ENCODE measurements at places on chromosomes 6 and 20. TPM values are rescaled to one million over a fixed set of nuclear protein-coding genes. Genes with fewer than 3 reads are reported as not detected.

Gene CD109
- total RNA-seq, result 14.8 TPM

GRCh38 chr6:37396571-37397180, 36.3 kb upstream of the CMTR1 start:
- no peak for DNase-seq

GRCh38 chr6:104995989-104996617, 39.2 kb downstream of the LIN28B start:
- DNase-seq, result no peak

DNA sequence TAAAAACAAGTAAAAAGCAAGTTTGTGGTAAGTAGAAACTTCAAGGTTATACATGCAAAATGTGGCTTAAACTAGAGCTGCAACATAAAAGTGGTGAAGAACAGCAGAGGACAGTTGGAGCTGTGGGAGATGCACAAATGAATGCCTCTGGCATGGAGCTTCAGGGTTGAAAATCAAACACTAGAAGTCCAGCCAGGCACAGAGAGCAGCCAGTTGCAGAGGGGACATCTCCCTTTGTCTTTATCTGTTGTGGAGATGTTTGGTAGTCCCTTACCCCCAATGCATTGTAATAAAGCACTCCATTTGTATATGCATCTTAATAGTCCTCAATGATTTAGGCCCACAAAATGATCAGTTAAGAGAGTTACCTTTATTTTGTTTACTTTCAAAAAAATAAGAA, 73.1 kb upstream of the C20orf144 start:
- DNase-seq, result no peak

DNA sequence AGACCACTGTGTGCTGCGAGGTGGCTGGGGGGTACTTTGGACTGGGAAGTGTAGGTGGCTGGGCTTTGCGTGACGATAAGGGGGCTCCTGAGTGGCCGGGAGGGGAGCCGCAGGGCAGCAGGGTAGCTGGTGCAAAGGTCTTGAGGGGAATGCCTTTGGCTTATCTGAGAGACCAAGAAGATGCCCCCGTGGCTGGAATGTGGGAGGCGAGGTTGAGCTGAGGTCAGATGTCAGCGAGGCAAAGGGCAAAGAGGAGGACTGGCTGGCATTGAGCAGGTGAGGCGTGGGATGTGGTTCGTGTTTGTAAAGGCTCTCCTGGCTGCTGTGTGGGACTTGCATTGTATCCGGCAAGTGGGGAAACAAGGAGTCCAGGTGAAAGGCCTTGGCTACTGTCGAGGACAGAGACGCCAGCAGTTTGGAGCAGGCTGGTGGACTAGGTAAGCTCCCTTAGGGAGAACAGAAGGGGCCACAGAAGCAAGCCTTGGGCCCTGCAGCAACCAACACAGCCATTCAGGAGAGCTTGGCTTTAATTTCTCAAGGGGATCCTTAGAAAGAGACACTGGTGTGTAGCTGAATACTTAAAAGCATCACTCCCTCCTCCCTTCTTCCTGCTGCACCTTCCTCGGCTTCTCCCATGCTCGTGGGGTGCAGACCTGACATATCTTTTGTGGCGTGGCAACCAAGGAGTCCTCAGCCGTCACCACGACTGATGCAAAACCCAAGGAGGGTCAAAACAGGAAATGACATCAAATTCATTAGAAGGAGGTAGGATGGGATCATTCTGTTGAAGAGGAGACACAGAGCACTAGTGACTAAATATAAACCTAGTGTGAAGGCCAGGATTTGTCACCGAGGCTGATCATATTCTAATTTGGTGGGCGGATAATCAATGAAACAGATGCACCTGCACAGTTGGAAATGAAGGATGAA, 53.5 kb upstream of the ERVFRD-1 start:
- DNase-seq, result no peak

Gene TFAP2C
- 0.31 TPM for total RNA-seq

Gene CENPW
- 2.8 TPM for total RNA-seq

Gene CDSN
- total RNA-seq, result not detected

DNA sequence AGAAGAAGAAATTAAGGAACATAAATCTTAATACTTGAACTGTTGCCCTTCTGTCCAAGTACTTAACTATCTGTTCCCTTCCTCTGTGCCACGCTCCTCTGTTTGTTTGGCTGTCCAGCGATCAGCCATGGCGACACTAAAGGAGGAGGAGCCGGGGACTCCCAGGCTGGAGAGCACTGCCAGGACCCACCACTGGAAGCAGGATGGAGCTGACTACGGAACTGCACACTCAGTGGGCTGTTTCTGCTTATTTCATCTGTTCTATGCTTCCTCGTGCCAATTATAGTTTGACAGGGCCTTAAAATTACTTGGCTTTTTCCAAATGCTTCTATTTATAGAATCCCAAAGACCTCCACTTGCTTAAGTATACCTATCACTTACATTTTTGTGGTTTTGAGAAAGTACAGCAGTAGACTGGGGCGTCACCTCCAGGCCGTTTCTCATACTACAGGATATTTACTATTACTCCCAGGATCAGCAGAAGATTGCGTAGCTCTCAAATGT, 17.1 kb downstream of the IRF4 start:
- DNase-seq, result no peak

Gene HLA-DRB1
- 82.1 TPM for total RNA-seq
